Bone marrow (tissue), 2 donors: ENCODE measurements at places on chromosomes 2 and 18.

DNA sequence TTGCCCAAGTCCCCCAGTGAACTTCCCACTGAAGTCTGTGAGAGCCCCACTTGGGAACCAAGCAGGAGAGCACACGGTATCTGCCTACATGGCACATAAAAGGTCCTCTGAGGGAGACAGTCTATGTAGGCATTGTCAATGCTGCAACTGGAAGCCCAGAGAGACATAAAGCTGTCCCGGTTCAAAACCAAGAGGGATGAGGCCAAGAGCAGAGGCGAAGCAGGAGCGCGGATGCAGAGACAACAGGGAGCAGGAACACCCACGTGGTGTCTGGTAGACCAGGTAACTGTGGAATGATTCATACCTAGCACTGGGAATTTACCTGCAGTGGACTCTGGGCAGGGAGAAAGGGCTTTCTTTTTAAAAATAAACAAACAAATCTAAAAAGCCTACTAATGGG is 233.1 kb upstream of the SOX11 start:
- no peak for DNase-seq

GRCh38 chr2:107174171-107174570 is 288.2 kb upstream of the ST6GAL2 start:
- no peak for DNase-seq

GRCh38 chr2:70641263-70641784 is 87.7 kb upstream of the TGFA start:
- no peak for DNase-seq

DNA sequence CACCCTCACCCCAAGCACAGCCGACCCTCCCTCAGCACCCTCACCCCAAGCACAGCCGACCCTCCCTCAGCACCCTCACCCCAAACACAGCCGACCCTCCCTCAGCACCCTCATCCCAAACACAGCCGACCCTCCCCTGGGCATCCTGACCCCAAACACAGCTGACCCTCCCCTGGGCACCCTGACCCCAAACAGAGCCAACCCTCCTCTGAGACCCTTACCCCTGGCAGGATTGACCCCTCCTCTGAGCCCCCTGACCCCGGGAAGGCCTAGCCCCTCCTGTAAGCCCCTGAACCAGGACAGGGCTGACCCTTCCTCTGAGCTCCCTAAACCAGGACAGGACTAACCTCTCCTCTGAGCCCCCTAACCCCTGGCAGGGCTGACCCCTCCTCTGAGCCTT is 84.4 kb upstream of the RAB6C start:
- no peak for DNase-seq

GRCh38 chr2:216183462-216183861 is 74.3 kb downstream of the XRCC5 start:
- peak; percentile 42 for DNase-seq

GRCh38 chr2:148876202-148876594 is 1.2 kb downstream of the KIF5C start:
- no peak for DNase-seq

DNA sequence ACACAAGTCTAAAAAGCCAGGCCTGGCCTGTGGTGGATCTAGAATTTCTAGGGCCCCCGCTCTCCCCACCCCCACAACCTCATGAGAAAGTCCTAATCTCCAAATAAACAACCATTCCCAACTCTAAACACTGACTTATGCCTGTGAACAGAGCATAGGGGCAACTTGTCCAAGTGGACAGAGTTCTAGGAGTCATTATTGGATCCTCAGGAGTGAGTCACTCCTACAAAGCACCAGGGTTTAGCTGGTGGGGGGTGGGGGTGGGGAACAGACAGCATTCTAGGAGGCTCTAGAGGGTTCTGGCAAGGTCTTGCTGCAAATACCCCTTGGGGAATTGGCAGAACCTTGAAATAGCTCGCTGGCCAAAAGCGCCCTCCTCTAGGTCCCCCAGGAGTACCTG is 83.3 kb downstream of the ZCCHC2 start:
- DNase-seq, result no peak

GRCh38 chr2:235745597-235745996 is 251.8 kb downstream of the AGAP1 start:
- DNase-seq, result no peak

- peak; percentile 46 for DNase-seq
Measured at GRCh38 chr18:9711361-9712129, 3.4 kb downstream of the RAB31 start.

DNA sequence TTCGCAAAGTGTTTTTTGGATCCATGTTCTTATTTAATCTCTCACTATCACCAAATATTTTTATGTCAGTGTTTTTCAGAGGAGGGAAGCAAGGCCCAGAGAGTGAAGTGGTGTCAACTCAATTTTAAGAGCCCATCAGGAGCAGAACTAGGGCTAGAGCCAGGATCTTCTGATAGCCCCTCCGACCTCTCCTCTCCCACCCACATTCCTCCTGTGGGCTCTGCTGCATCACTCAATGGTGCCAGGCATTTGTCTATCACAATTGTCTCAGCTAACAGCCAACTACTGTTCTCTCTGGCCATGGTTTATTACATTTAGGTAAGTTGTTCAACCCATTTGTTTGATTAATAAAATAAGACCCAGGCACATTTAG is 68.6 kb downstream of the MAPK4 start:
- no peak for DNase-seq

GRCh38 chr2:170077830-170078569 is 99.9 kb upstream of the MYO3B start:
- DNase-seq, result no peak

- DNase-seq, result no peak
Measured at GRCh38 chr18:69974365-69974764, 26.7 kb upstream of the CD226 start.

GRCh38 chr18:77487951-77488740 is 238.5 kb downstream of the GALR1 start:
- no peak for DNase-seq

GRCh38 chr18:50465211-50466153 is 90.6 kb downstream of the SKA1 start:
- no peak for DNase-seq

DNA sequence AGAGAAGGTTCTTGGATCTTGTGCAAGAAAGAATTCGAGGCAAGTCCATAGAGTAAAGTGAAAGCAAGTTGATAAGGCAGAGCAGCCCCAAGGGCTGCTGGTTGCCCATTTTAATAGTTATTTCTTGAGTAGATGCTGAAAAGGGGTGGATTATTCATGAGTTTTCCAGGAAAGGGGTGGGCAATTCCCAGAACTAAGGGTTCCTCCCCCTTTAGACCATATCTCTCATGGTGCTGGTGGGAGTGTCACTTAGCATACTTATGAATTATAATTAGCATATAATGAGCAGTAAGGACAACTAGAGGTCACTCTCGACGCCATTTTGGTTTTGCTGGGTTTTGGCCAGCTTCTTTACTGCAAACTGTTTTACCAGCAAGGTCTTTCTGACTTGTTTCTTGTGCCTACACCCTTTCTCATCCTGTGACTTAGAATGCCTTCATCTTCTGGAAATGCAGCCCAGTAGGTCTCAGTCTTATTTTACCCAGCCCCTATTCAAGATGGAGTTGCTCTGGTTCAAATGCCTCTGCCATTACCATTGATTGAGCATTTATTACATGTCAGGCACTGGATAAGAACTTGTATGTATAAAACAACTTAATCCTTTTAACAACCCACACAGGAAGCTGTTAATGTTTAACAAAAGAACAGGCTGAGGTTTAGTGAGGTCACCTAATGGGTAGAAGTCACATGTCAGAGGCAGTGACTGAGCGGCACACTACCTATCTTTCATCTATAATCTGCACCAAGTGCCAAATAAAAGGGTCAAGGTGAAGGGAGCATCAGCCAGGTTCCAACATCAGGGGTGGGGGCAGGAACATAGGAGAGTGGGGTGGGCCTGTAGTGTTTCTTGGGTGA is 250.9 kb downstream of the ICOS start:
- DNase-seq, result no peak

GRCh38 chr2:169732075-169732474 is 1.6 kb upstream of the KLHL23 start:
- DNase-seq, result no peak

DNA sequence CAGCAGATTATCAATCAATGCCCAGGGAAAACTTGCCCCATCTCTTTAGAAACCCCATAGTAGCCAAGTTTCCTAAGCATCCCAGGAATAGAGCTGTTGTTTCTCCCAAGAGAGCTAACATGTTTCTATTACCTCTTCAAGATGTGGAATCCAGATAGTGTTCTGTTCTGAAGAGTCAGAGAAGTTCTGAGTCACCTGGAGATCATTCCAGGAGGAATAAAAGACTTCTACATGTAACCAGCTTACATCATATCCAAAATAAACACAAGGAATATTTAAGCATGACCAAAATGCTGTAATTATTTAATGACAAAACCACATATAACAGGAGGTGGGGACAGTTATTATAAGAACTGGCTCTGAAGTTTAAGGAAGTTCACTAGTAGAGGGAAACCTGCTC is 51.0 kb upstream of the GORASP2 start:
- DNase-seq, result no peak

GRCh38 chr2:203815541-203815898 is 52.1 kb upstream of the CTLA4 start:
- DNase-seq, result no peak

DNA sequence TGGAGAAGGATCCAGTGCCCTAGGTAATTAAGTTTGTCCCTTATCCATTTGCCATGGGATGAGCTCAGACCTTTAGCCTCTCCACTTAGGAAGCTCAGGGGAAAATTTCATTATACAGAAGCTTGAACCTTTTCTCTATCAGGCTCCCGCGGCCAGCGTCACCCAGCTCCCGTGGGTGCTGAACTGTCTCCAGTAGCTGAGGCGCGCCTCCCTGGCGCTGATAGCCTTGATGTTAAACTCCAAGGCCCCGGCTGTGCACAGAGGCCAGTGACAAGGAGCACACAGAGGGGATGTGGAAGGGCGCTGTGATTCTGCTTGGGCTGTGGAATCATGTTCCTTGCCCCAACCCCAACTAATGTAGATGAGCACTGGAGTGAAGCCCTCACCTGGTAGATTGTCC is 50.8 kb downstream of the NRP2 start:
- no peak for DNase-seq

DNA sequence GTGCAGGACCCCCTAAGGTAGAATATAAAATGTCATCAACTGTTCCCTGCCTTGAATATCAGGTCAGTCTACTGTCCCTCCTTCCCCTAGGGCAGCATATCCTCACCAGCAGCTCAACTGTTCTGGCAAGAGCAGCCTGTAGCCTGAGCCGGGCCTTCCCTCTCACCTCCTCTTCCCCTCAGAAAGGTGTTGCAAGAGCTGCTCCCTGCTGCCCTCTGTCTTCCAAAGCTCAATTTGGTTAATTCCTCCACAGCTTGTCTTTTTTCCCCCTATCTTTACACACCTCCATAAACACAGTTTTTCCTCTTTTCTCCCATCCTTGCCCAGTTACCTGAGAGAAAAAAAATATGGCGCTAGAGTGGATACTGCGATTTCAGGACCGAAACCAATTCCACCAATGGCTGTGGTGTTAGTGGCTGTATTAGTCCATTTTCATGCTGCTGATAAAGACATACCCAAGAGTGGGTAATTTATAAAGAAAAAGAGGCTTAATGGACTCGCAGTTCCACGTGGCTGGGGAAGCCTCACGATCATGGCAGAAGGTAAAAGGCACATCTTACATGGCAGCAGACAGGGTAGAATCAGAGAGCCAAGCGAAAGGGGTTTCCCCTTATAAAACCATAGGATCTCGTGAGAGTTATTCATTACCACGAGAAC is 184.7 kb downstream of the MREG start:
- peak; percentile 26 for DNase-seq

DNA sequence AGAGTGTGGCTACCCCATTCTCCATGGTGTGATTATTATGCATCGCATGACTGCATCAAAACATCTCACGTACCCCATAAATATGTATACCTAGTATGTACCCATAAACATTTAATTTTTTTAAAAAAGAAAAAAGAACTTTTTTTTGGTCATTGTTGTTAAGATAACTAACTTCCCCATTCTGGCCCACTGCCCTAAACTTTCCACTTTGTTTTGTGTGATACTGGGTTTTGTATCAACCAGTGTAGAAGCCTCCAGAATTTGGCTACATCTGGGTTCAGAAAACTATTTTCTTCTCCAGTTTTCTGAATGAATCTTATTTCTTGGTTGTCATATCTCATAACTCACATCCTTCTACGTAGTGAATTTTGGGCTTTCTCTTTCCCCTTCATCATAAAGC is 62.3 kb upstream of the NABP1 start:
- DNase-seq, result no peak

DNA sequence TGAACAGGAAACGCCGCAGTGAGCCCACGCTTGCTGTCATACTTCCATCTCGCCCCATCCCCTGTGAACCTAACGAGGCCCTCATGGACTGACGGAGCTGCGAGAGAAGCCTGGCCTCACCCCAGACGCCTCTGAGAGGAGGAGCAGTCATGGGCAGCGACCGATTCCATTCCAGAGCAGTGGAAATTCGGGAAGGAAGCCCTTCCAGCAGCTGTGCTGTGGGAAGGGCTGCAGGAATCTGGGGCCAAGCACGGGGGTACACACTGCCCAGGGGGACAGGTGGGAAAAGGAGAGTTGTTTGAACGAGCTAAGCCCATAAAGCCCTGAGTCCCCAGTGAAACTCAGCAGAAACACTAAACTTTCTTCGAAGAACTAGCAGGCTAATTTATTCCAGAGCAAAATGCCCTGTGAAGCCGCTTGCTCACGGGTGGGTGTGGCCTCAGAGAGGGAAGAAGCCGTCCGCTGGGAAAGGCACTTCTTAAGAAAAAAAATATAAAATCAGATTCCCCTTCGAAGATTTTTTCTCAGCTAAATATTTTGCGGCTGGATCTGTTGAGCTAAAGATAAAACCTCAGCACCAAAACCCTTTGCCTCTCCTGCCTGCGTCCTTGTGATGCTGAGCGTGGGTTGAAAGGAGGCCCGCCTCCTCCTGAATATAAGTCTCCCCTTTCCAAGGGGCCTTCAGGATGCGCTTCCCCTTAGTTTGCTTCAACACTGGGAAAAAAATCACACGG is 38.2 kb downstream of the ANKMY1 start:
- DNase-seq, result no peak

DNA sequence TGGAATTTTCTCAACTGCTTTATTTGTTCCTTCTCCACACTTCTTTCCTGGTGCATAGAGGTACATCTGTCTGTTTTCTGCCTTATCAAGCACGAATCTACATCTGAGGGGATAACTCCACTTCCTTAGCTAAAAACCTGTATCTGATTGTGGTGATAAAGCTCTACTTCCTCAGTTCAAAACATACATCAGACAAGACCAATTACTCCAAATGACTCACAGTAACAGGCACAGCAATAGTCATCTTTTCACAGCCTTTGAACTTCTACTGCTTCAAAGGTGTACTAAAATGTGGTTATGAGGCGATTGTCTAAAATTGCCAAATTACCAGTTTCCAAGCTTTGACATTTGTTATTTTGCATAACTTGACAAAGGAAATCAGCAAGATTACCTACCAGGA is 803.6 kb upstream of the ZEB2 start:
- no peak for DNase-seq

DNA sequence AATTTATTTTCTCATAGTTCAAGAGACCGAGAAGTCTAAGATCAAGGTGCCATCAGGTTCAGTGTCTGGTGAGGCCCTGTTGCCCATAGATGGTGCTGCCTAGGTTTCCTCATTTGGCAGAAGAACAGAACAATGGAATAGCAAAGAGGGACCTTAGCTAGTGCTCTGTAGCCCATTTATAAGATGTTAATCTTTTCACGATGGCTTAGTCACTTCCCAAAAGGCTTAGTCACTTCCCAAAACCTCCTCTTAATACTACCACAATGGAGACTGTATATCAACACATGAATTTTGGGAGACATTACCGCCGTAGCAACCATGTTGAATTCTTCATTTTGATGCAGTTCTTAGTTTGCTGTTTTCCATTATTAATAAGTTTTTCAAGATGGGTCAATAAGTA is 246.3 kb upstream of the NRP2 start:
- no peak for DNase-seq
